ENCODE measurements at places on chromosomes 5 and 9.
A peak's percentile ranks its signal among the peaks of the same experiment; 100 is the strongest.

GRCh38 chr9:38334234-38334633, 58.3 kb upstream of the ALDH1B1 start:
- ATAC-seq, result no peak

DNA sequence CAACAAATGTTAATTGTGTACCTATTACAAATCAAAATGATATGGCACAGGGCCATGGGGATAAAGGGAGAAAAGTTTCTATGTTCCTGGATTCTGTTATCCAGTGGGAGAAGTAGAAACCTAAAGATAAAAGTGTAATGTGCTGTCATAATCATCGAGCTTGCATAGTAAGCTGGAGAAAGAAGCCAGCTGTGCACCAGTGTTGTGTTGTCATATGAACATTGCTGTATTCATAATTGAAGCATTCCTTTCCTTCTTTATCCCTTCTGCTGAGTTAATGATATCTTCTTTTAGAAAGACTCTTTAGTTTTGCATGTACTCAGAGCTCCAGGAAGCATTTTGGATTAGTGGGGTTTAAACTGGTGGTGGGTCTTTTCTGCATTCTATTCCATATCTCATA, 39.5 kb downstream of the NTRK2 start:
- no peak for ATAC-seq

DNA sequence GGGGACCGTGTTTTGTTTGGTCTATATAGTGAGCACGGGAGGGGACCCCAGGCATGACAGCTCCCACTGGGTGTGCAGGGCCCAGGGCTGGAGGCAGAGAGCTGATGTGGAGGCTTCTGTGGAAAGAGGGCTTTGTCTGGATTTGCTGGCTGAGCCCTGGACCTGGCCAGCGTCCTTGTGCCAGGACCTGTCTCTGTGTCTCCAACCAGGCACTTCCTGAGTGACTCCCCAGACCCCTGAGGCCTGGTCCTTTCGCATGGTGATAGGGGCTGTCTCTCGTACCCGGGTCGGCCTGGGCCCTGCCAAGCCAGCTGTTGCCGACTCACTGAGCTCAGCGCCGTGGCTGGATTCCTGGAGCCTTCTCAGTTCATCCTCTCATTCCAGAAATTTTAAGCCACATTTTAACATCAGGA, 77.6 kb downstream of the ADAMTS2 start:
- ATAC-seq, result no peak

GRCh38 chr9:69324549-69325401, at the start of gene ENTREP1:
TSS of gene ENTREP1 (plus strand) at chr9:69325215. CDS start at chr9:69325310, 95 bp downstream.
- ATAC-seq, result peak; percentile 97

GRCh38 chr9:6150483-6150882, 65.1 kb upstream of the IL33 start:
- ATAC-seq, result no peak

GRCh38 chr9:84652496-84653120, 16.9 kb upstream of the NTRK2 start:
- ATAC-seq, result no peak

GRCh38 chr5:82758881-82759280, 318.3 kb downstream of the TMEM167A start:
- no peak for ATAC-seq
